Kasumi-1 (cell line): ENCODE measurements at places on chromosomes 1 and 21.

GRCh38 chr1:14332158-14332557 is 266.3 kb upstream of the KAZN start:
- DNase-seq, result no peak

DNA sequence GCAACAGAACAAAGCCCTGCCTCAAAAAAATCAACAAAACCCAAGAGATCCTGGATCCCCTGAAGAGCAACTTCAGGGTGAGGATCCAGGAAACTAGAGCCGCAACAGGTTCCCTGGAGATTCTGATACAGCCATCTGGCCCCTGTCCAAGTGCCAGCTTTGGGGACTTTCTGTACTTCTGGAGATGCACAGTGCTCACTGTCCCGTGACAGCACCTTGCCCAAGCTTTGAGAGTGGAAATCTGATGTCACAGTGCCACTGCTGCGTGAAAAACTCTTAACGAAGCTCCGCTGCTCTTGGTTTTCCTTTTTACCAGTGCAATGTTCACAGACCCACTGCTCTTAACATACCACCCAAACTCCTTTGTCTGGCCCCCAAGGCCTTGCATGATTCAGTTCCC is 26.3 kb downstream of the STK40 start:
- DNase-seq, result no peak

GRCh38 chr1:233015965-233016364 is 65.6 kb downstream of the NTPCR start:
- no peak for DNase-seq

- DNase-seq, result no peak
Measured at GRCh38 chr1:244821134-244821533, 14.3 kb upstream of the COX20 start.

- no peak for DNase-seq
Measured at GRCh38 chr1:235019961-235020360, 108.7 kb downstream of the TOMM20 start.

GRCh38 chr1:53163291-53163768 is 20.9 kb upstream of the SLC1A7 start:
- DNase-seq, result no peak
